ENCODE measurements at places on chromosomes 5 and 9.

DNA sequence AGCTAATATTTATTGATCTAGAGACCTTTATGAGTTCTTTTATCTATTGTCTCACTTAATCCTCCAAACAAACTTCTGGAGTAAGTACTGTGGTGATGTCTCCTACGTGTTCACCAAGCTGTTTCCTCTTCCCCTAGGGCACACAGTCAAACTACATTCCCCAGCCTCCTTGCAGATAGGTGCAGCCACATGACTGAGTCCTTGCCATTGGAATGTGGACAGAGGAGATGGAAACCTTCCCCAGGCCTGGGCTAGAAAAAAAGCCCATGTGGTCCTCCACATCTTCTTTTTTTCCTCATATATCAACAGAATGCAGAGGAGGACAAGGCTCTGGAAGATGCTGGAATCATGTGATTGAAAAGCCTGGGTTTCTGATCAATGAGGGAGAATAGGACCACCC lies 88.0 kb downstream of the ANKRD55 start:
- H3K4me1 ChIP-seq = no peaks in the 10 kb centered on the region
- no peaks in the 10 kb centered on the region for H3K27me3 ChIP-seq
- DNase-seq = no peak
- H3K27ac ChIP-seq = no peak overlapping the region
- no peak overlapping the region for H3K4me3 ChIP-seq

DNA sequence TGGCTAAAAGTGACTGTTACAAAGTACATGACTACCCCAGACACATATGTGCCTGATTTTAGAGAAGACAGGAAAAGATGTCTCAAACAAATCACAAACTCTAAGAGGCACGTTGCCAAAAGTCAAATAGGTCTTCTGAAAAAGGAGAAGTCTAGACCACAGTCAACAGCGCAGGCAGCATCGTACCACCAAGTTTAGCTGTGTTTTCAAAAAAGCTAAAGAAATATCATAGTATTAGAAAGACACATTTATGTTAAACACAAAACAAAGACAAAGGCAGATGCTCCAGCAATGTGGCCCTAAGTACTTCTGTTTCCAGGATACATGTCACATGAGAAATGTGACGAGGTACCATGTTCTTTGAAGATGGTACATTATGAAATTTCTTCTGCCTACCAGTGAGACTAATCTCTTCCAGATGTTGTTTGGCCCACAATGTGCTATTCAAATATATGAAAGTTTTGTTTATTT lies 43.5 kb downstream of the LPAR1 start:
- H3K36me3 ChIP-seq = no peaks in the 10 kb centered on the region
- peaks cover 63% of the 10 kb centered on the region for H3K4me1 ChIP-seq
- no peak for DNase-seq
- no peaks in the 10 kb centered on the region for H3K27me3 ChIP-seq
- no peak overlapping the region for H3K4me3 ChIP-seq

DNA sequence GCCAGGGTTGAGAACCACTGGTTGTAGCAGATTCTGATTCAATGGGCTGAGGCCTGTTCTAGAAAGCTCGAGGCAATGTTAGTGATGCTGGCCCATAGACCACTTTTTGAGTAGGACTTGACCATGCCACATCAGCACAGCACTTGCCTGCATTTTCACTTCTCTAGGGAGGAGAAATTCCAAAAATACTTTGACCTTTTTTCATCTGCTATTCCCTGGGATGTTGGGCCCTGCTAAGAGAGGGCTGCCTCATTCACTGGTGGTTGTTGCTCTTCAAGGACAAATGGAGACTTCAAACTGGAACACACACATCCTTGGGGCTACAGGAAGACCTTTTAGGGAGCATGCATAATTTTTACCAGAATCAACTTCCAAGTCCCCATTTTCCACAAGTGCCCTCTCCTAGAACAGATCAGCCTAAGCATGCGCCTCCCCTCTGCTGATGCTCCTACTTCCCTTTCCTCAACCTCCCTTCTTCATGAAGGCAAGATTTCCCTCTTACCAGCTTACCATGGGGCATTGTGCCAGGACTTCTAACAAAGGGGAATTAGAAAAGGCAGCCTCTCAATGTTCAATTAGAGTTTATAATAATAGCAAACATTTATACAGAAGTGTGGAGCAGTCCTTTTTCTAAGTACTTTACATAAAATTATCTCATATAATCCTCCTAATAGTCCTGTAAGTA lies 12.7 kb upstream of the TGFBI start:
- no peak for DNase-seq

GRCh38 chr5:174387448-174387847 lies 336.9 kb upstream of the MSX2 start:
- H3K4me1 ChIP-seq = no peaks in the 10 kb centered on the region
- peaks cover 28% of the 10 kb centered on the region for H3K27me3 ChIP-seq
- H3K4me3 ChIP-seq = no peak overlapping the region
- DNase-seq = no peak

DNA sequence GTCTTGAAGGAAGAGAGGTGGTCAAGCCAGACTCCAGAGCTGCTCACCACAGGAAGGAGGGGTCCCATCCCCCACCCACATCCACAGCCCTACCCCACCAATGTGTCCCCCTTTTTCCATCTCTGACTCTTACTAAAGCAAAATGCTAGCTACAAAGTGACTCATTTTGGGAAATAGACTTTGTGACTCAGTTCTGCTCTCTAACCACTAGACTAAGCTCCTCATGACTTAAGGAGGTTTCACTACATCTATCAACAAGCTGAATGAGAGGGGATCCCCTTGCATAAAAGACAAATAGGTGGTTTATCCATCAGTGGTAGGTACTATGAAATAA lies 35.1 kb upstream of the ADRB2 start:
- no peaks in the 10 kb centered on the region for H3K27me3 ChIP-seq
- no peaks in the 10 kb centered on the region for H3K4me1 ChIP-seq
- no peak overlapping the region for H3K27ac ChIP-seq
- DNase-seq = no peak

DNA sequence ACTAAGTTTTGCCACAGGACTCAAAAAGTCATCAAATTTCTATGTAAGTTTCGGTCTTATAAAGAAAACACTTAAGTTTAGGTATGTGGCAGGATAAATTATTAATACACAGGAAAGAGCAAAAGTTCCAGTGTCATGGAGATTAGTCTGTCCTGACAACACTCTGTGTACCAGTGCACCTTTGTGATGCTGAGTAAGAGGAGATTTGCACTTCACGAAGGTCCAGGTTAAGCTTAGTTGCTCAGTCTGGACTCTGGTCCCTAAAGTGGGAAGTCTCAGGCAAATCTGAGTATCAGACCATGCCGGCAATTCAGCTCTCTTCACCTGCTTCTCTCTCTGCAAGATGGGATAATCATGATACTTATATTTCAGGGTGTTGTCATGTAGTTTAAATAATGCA lies 139.5 kb upstream of the RASGRF2 start:
- no peaks in the 10 kb centered on the region for H3K4me1 ChIP-seq
- no peaks in the 10 kb centered on the region for H3K36me3 ChIP-seq
- no peak overlapping the region for H3K27ac ChIP-seq

DNA sequence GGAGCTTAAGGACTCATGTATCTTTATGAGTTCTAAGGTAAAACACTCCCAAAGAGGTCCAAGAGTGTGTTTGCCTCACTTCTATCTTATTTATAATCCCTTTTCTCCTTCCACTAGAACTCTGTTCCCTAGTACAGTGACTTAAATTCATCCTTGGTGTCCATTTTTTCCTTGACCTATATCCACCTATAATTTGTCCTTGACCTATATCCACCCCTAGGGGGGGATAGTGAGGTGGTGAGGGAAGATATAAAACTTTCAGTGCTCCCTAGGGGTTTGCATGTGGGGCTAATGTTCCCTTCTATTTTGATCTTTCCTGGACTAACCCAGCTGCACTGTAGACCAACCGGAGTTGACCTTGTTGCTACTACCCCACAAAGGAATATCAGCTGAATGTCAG lies 83.5 kb upstream of the GNAQ start:
- H3K36me3 ChIP-seq = no peaks in the 10 kb centered on the region
- H3K4me1 ChIP-seq = no peaks in the 10 kb centered on the region
- DNase-seq = no peak

- H3K4me1 ChIP-seq = no peaks in the 10 kb centered on the region
- H3K4me3 ChIP-seq = no peak overlapping the region
- H3K36me3 ChIP-seq = peaks cover 18% of the 10 kb centered on the region
- DNase-seq = no peak
- no peaks in the 10 kb centered on the region for H3K27me3 ChIP-seq
These were observed 47.4 kb downstream of the ABHD17B start for GRCh38 chr9:71863631-71864030.

All from tibial artery (tissue), 4 donors.